Activated CD4-positive, alpha-beta T cell treated with anti-CD3 and anti-CD28 coated beads, Interleukin-2, Interleukin-4, amounts not matched to agents 100 ng/mL and 50 ng/mL, durations not matched to agents 16 hours and 8 hours (primary cell): ENCODE measurements at places on chromosomes 7 and 10.

DNA sequence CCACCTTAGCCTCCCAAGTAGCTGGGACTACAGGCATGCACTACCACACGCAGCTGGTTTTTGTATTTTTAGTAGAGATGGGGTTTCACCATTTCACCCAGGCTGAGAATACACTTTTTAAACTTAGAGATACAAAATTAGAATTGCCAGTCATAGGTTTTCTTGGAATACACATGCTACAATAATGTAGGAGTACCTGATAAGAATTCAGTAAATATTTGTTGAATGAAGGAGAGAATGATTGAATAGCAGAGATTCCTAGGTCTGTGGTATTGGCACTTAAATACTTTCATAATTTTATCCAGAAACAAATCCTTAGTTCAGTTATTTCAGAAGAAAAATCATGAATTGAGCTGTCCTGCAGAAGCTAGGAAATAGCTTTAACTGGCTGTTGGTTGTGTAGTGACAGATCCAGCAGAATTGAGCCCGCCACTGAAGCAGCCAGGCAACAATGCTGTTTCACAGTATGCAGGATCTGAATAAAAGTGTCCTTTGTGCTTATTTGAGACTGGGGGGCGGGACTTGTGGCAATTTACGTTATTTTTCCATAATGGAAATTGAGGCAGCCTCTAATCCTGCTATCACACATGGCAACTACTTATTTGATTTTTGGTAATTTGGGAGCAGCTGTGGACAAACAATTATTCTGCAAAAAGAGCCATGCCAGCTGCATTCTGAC lies 31.5 kb downstream of the NRF1 start:
- DNase-seq = no peak

DNA sequence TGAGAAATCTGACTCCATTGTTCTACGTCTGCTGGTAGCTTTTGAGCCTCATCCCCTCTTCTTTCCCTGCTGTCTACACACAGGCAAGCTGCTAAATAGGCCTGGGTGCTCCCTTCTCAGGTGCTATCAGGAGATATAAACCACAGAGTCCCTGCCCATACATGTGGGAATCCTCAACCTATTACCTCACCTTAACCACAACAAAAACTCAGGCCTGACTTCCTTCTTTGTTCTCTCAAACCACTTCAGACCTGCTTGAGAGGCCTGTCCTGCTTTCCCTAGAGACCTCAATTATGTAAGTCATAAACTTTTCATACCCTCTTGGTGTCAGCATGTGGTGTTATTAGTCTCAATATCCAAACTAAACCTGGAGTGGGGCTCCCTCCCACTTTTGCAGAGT lies 75.0 kb upstream of the MAGI2 start:
- DNase-seq = no peak

DNA sequence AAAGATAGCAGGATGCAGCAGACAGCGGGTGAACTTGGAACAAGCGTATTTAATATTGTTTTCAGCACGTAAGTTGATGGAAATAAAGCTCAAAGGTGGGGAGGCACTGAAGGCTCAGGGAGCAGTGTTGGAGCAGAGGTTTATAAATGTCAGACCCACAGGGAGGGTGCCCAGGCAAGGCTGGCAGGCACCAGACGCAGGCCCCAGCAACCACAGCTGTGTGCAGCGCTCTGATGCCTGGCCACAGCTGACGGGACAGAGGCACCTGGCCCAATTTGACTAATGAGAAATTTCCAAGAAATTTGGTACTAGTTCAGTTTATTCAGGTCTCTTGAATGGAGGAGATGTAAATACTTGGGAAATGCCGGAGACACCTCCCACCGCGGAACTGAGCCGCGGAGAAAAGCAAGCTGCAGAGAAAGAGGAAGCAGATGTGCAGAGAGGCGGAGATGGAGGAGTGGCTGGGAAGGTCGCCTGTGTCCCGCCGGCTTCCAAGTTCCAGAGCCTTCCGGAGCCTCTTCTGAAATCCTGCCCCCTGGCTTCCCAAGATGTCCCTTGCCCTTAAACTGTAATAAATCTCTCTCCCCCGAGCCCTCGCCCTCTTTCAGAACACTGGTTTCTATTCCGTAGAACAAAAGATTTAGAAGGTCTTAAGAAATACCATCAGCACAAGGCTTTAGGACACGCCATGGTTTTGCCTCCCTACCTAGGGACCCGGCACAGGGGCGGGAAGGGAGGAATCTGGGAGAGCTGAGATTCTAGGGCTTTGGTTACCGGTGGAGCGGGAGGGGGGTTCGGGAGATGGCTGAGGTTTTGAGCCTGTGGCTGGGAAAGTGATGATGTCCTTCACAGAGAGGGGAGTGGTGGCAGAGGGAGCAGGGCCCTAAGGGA lies 38.4 kb upstream of the PLXNA4 start:
- no peak for DNase-seq

DNA sequence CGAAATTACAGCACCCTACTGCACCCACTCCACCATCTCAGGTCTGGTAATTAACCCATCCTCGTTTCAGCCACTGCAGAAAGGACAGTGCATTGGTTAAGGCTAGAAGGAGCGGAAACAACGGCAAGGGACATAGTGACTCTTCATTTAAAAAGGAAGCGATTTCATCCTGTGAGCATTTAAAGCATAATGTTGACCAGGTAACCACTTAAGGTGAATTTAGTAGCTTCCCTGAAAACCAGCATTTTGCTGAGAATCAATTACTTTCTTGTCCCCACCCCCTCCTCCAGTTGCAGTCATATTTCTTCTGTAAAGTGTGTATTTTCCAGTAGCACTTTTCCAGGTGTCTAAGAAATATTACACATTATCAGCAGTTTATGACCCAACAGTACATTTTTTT lies 821 bp upstream of the JAZF1 start:
- no peak for DNase-seq

- DNase-seq = no peak
These were observed 143.7 kb downstream of the GPAM start for GRCh38 chr10:112039823-112040222.

- peak; percentile 78 for DNase-seq
These were observed 8.5 kb upstream of the IL2RA start for GRCh38 chr10:6070660-6071059.

- DNase-seq = no peak
These were observed 562.9 kb upstream of the TPK1 start for GRCh38 chr7:145398758-145399157.

DNA sequence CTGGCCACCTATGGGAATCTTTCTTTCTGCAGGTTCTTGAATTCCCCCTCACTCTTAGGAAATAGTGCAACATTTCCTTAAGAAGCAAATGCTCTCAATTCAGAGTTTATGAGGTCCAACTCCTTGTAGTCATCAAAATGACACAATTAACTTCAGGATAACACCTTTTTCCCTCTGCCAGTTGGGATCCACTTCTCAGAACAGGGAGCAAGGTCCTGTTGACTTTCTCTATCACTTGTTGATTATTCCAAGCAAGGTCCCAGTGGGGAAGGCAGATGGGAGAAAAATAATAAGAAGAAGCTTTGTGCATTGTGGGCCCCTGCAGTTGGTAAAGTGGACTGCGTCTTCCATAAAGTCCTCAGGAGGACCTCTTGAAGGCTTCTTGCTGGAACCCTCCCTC lies 315.6 kb upstream of the NPSR1 start:
- no peak for DNase-seq

DNA sequence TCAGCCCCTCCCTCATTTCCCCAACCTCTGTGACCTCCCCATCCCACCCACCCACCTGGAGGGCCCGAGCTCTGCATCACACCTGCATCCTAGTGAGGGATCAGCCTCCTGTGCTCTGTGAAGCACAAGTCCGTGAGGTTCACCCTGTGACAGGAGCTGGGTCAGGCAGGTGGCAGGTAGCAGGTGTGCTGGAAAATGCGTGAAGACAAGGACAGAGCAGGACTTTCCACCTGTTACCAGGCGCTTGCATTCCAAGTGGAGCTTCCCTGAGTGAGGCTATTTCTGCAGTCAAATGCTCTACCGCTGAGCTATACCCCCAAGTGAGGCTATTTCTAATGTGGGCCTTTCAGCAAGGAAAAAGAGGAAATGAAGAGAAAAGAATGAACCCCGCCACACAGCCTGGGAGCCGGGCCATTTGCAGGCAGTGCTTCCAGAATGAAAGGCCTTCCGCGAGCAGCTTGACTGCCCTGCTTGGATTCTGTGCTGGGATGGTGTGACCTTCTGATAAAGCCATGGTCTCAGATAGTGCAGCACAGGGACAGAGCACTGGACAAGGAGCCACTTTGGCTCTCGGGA lies 13.3 kb upstream of the CPXM2 start:
- DNase-seq = no peak

- DNase-seq = no peak
These were observed 524.5 kb downstream of the PARD3 start for GRCh38 chr10:34290412-34291081.

DNA sequence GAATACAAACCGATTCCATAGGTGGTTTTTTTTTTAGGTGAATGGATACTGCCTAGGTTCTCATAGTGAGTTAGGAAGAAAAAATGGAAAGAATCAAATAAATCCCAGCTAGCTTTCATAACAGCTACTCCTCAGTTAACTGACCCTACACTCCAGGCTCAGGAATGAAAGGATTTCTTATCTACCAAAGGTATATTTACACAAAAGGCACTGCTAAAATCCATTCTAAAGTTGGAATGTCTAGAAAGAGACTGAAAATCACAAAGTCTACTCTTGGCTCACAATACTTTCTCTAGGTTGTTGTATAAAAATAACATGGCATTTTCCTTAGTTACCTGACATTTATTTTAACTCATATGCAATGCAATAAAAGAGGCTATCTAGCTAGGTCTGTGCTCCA lies 375.2 kb downstream of the MAGI2 start:
- no peak for DNase-seq

- peak; percentile 32 for DNase-seq
These were observed 28.1 kb upstream of the LRRC4 start for GRCh38 chr7:128059143-128059988.

GRCh38 chr7:40243076-40243475 lies 108.3 kb downstream of the SUGCT start:
- DNase-seq = no peak

- no peak for DNase-seq
These were observed 557.4 kb upstream of the ADARB2 start for GRCh38 chr10:2294739-2295138.

GRCh38 chr10:78292982-78293865 lies 259.6 kb downstream of the RPS24 start:
- DNase-seq = no peak
